ENCODE measurements at places on chromosomes 6 and 20.

DNA sequence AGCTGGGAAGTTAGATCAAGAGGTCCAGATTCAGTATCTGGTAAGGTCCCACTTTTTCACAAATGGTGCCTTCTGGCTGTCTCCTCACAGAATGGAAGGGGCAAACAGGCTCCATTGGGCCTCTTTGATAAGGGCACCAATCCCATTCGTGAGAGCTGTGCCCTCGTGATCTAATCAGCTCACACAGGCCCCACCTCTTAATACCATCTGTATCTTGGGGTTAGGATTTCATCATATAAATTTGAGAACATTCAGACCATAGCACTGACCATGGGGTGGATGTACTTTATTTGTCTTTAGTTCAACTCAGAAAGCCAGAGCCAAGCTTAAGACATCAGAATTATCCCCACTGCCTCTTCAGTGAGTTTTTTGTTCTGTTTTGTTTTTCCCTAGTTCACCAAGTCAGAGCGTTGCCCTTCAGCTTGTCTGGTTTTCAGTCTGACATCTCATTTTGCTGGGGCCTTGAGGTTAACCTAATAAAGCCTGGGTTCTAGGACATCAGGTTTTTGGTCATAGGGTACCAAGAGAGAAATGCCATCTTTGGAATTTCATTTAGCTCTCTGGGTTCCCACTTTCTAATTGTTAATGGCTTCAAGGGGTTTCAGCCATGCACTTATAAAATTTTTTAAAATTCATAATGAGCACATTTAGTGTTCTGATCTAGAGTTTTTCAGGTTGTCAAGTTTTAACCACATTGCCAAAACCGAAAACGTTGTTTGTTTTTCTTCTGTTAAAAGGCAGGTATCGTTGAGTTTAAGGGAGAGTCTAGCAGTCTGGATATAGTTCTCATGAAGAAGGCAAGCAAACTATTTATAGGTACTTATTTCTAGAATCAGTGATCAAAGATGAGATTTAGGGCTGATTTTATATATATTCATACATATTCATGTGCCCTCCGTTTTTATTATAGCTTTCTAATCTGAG lies 19.0 kb downstream of the SENP6 start:
- no peak for DNase-seq

DNA sequence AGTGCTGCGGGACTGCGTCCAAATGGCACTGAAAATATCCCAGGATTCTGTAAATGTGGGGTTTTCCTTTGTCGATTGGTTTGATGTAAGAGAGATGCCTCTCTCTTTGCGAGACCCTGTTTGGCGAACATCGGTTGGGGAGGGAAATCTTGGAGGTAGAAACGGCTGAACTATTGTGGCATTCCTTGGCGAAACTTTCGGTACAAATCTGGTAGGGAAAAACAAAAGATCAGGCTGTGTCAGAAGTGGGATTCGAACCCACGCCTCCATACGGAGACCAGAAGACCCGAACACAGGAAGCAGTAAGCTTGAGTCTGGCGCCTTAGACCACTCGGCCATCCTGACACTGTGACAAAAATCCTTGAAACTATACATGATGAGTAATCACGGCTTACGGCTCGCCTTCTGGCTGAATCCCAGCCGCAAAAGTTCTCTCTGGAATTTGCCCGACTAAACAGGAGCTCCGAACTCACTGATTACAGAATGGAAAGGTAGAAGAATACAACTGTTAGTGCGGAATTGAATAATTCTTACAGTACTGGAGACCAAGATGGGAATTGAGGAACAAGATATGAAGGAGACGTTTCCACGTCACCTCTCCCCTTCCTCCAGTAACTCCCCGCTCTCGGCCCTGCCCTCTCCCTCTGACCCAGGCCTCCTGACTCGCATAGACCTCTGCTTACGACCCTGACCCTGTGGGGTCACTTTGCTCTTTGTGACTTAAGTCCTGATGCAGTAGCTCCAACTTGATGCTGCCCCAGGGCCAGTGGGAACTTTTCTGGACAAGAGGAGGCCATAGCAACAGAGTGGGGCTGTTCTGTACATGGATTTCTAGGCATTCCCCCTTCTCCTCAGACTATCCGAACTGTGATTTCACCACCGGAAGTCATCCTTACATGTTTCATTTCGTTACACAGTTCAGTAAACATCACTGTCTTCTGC lies 132.8 kb upstream of the ZNF184 start:
- no peak for DNase-seq

- no peak for DNase-seq
Observed at GRCh38 chr20:56522311-56522710, 2.2 kb upstream of the FAM209A start.

DNA sequence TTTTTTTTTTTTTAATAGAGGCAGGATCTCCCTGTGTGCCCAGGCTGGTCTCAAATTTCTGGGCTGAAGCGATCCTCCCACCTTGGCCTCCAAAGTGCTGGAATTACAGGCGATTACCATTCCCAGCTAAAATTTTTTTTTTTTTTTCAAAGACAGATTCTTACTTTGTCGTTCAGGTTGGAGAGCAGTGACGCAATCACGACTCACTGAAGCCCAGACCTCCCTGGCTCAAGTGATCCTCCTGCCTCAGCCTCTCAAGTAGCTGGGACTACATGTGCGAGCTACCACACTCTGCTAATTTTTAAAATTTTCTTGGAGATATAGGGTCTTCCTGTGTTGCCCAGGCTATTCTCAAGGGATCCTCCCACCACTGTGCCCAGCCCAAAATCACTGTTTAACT lies 58.0 kb upstream of the MYO6 start:
- no peak for DNase-seq

GRCh38 chr6:135182071-135183001 lies 1.2 kb downstream of the MYB start:
- peak; percentile 38 for DNase-seq

DNA sequence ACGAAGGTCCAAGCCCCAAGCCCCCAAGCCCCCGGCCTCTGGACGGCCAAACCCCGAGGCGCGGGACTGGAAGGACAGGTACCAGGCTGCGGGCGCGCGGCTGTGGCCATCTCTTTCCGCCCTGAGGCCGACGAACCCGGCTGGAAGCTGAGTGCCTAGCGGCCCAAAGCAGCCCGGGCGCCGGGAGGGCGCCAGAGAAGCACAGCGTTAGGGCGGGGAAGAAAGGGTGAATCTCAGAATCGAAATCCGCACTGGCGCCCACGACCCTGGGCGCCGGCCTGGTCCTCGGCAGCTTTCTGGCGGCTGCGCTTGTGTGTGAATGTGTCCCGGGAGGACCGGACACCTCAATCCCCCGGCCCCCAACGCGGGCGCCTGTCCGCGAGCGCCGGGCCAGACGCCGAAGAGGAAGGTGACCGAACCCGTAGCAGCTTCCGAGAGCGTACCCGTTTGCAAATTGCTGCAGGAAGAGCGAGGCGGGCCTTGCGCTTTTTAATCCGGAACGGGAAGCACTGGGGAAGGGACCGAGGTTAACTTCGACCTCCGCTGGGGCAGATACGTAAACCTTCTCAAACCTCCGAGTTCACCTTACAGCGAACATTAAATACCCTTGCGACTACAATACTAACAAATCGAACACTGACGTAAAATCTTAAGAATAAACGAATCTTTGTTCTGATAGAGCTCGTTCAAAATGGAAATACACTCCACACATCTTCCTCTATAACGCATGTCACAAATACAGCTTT lies 2.9 kb downstream of the NRN1 start:
- DNase-seq: no peak

DNA sequence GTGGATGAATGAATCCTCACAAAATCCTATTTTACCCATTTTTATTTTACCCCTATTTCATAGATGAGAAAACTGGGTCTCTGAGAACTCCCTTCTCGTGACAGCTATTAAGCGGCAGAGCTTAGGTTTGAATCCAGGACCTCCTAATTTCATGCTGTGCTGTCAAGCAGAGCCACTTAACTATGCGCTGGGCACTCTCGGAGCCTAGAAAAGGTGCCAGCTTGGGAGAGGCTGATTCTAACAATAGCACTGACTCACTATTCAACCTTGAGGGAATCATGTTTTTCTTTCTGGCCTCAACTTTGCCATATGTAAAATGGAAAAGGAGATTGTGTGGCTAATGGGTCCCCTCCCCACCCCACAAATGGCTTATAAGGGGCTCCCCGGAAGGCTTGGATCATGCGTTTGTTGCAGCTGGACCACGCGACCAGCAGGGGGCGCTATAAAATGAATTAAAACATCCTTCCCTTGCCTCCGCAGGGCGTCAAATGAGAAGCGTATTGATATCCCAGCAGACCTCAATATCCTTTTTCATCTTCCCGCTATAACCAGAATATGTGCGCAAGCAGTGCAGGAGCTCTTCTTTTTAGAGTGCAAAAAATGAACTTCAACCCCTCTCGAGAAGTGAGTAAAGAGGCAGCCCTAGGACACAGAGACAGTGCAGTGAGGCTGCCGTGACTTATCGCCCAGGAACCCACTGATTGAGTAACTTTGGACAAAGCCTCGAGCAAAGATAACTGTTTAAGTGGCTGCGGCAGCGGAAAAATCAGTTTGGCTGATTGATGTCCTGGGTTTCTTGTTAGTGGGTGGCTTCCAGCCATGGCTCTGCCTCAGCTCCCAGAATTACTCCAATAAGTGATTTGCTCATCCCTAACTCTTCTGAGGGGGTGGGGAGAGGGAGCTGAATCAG lies 12.8 kb upstream of the PDYN start:
- no peak for DNase-seq

DNA sequence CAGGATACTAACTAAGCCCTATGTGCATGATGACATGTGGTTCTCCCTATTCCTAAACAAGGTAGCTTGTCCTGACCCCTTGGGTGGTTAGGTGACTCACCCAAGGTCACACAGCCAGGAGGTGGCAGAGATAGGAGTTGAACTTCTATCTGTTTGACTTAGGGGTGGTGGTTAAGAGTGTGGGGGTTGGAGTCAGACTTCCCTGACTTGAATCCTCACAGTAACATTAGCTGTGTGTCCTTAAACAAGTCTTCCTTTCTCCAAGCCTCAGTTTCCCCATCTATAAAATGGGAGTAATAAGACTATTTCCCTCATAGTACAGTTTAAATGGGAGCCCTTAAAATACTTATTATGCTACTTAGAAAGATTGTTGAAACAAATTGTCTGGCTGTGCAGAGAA lies 21.9 kb downstream of the SLC12A5 start:
- DNase-seq: no peak

DNA sequence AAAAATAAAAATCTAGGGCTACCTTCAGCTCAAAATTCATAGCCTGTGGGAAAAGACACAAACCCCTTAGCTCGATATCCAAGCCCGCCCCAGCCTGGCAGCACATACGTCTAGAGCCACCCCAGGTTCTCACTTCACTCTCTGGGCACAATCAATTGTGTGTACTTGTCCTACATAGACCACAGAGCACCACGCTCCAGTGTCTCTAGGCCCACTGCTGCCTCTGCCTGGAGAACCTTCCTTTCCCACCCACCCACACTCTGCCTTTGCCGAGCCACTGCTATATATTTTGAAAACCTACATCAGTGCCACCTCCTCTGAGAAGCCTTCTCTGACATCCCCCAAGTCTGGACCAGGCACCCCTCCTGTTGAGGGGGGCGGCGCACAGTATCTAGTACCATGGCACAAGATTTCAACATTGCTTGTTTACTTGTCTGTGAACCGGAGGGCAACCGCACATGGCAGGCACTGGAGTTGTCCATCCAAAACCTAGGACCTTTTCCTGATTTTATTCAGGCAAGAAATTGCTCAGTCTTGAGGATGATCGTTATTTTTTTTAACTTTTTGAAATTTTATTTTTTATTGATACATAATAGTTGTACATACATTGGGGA lies 141.5 kb downstream of the UNC5CL start:
- no peak for DNase-seq

DNA sequence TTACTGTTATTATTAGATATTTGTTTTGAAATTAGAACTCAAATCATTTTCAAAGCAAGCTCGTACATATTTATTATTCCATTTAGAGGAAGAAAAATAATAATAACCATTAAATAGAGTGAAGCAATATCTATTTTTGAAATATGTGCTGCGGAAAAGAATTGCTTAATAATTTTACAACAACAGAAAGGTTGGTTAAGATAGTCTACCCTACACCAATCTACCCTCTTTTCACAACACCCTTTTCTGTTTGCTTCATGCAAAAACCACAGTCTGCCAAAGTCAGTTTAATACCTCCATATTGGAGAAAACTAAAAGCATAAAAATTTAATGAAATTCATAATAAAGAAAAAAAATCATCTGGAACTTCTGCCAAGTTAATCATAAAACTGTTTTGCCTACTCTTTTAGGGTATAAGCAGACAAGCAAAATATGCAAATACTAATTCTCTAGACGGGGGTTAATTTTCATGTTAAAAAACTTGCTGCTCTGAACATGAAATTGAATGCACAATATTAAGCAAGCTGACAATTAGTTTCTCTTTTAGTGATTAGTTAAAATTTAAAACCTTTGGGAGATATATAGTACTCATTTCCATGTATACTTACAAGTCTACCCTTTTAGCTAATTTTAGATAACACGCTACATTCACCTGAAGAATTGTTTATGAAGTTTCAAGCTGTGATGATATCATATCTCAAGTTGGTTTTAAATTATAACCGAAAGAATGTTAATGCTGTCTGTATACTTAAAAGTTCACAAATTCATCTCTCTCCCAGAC lies 100.2 kb downstream of the AHI1 start:
- DNase-seq: no peak

GRCh38 chr6:14665827-14666724 lies 548.5 kb downstream of the CD83 start:
- no peak for DNase-seq

GRCh38 chr6:90646940-90647339 lies 60.1 kb upstream of the MAP3K7 start:
- DNase-seq: no peak

DNA sequence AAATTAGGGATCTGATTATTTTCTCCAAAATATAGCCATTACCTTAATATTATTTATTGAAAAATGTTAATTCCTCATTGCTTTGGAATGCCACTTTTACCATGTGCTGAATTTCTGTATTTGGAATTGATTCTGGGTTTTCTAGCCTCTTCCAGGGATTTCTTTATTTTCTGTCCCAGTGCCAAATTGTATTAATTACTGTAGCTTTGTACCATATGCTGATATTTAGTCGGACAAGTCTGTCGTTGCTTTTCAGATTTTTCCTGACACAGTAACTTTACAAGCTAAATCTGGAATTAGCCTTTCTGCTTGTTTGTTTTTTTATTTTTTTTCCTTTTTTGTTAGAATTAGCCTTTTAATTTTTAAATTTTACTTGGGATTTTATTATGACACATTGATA lies 10.9 kb upstream of the TMEM14B start:
- no peak for DNase-seq

- no peak for DNase-seq
Observed at GRCh38 chr6:7000825-7001777, 106.7 kb upstream of the RREB1 start.

- no peak for DNase-seq
Observed at GRCh38 chr6:65799389-65799788, 92.4 kb upstream of the EYS start.

GRCh38 chr6:151962246-151962846 lies 154.9 kb downstream of the ESR1 start:
- DNase-seq: no peak

- no peak for DNase-seq
Observed at GRCh38 chr6:17405944-17406245, 12.5 kb downstream of the CAP2 start.

Measured in effector CD8-positive, alpha-beta T cell (primary cell).